Thoracic aorta (tissue), 2 donors: ENCODE measurements at places on chromosomes 6 and 20. TPM values are rescaled to one million over a fixed set of nuclear protein-coding genes. Genes with fewer than 3 reads are reported as not detected.

The HFE gene
- total RNA-seq = 8.7 TPM

DNA sequence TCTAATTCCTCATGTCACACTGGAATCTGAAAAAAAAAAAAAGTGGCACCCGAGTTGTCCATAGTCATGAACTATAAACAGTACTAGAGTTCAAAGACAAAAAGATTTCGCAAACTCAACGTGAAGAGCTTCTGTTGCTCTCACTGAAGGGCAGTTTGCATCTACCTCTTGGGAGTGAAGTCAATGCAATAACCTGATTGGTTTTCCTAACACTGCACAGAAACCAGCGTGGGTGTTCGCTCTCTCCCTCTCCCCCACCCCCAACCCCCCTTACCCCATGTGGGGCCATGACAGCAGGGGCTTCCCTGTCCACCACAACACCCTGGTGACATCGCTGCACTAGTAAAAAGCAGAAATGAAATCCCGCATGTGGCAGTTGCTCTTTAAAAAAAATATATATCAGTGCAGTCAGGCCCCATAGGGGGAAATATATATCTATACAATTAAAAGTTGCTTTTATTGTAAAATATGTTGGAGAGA, 66.9 kb downstream of the GMPR start:
- H3K4me3 ChIP-seq = no peak overlapping the region
- DNase-seq = no peak
- no peak overlapping the region for H3K27ac ChIP-seq
- peaks cover 17% of the 10 kb centered on the region for H3K36me3 ChIP-seq

GRCh38 chr6:71619836-71620235, 266.5 kb upstream of the RIMS1 start:
- no peaks in the 10 kb centered on the region for H3K36me3 ChIP-seq
- DNase-seq = no peak
- no peaks in the 10 kb centered on the region for H3K4me1 ChIP-seq
- H3K4me3 ChIP-seq = no peak overlapping the region

GRCh38 chr20:62997417-62998035, 9.2 kb downstream of the BHLHE23 start:
- no peaks in the 10 kb centered on the region for H3K36me3 ChIP-seq
- no peak overlapping the region for H3K27ac ChIP-seq

The OR2H1 gene
- not detected for total RNA-seq

- DNase-seq = no peak
- no peak overlapping the region for H3K4me3 ChIP-seq
- H3K27me3 ChIP-seq = no peaks in the 10 kb centered on the region
- no peaks in the 10 kb centered on the region for H3K36me3 ChIP-seq
- no peak overlapping the region for H3K27ac ChIP-seq
These were observed 45.6 kb downstream of the TOX2 start for GRCh38 chr20:43960231-43960630.

DNA sequence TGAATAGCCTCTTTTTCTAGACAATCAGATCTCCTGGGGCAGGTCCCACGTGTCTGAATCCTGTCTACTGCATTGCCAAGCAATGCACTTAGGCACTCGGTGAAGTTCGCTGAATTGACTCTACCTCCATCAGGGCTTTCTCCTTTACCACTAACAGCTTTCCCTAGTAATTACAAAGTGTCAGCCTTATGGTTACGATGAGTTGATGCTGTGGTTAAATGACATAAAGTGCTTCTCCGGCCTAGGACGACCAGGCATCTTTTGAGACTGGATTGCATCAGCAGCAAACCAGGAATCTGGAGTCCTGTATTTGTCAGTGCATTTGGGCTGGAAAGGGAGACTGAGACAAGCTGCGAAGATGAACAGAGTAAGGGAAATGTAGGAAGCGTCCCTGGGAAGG, 21.5 kb downstream of the NOX3 start:
- H3K4me3 ChIP-seq = no peak overlapping the region
- no peaks in the 10 kb centered on the region for H3K4me1 ChIP-seq
- DNase-seq = no peak
- H3K27ac ChIP-seq = no peak overlapping the region
- H3K27me3 ChIP-seq = no peaks in the 10 kb centered on the region
- no peaks in the 10 kb centered on the region for H3K36me3 ChIP-seq

DNA sequence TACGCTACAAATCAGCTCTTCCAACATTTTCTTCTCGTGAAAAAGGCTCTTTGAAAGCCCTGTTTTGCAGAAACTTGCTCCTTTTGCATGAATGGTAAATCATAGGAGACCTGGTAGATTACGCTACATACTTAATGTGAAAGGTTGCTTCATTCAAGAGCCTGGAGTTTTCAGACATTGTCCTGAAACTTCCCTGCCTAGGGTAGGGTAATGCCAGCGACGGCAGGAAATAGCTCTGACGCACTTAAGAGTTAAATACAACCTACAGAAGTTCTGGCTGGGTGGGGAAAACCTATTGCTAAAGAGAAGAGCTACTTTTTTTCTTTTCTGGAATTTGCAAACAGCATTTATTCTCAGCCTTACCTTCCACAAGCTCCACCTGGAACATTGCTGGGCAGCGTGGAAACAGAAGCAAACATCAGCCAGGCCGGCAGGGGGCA, 144.5 kb downstream of the LPA start:
- peak overlapping the region; percentile 90 for H3K4me3 ChIP-seq
- H3K36me3 ChIP-seq = no peaks in the 10 kb centered on the region
- H3K27me3 ChIP-seq = no peaks in the 10 kb centered on the region
- H3K27ac ChIP-seq = peak overlapping the region; percentile 75

The SLC13A3 gene
- 3.2 TPM for total RNA-seq

GRCh38 chr6:128252341-128253176, 267.8 kb downstream of the PTPRK start:
- H3K27ac ChIP-seq = no peak overlapping the region
- H3K4me3 ChIP-seq = no peak overlapping the region
- no peaks in the 10 kb centered on the region for H3K4me1 ChIP-seq

- no peak overlapping the region for H3K27ac ChIP-seq
- H3K36me3 ChIP-seq = no peaks in the 10 kb centered on the region
- no peaks in the 10 kb centered on the region for H3K4me1 ChIP-seq
These were observed 1.3 kb upstream of the LRRC1 start for GRCh38 chr6:53793318-53794136.

DNA sequence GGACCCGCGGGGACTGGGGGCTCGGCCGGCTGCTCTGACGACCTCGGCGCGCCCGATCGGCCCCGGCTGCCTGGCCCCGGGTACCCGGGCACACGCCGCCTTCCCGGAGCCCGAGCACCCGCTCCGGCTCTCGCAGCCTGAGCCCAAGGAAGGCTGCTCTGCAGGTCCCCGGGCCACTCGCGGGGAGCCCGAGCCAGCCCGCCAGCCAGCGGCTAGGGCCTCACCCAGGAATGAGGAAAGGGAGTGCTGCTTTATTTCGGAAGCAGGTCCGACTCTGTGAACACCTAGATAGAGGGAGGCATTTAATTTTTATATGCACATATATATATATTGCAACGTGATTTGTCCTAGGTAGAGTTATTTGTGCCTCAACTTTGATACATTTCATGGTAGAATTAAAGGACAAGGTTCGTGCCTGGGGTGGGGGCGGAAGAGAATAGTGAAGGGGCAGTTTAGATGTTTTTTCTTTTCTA, 15.5 kb downstream of the FOXA2 start:
- no peak overlapping the region for H3K4me3 ChIP-seq
- H3K27ac ChIP-seq = no peak overlapping the region
- no peak for DNase-seq
- no peaks in the 10 kb centered on the region for H3K4me1 ChIP-seq
- H3K36me3 ChIP-seq = no peaks in the 10 kb centered on the region

The POU5F1 gene
- total RNA-seq = 4.0 TPM

DNA sequence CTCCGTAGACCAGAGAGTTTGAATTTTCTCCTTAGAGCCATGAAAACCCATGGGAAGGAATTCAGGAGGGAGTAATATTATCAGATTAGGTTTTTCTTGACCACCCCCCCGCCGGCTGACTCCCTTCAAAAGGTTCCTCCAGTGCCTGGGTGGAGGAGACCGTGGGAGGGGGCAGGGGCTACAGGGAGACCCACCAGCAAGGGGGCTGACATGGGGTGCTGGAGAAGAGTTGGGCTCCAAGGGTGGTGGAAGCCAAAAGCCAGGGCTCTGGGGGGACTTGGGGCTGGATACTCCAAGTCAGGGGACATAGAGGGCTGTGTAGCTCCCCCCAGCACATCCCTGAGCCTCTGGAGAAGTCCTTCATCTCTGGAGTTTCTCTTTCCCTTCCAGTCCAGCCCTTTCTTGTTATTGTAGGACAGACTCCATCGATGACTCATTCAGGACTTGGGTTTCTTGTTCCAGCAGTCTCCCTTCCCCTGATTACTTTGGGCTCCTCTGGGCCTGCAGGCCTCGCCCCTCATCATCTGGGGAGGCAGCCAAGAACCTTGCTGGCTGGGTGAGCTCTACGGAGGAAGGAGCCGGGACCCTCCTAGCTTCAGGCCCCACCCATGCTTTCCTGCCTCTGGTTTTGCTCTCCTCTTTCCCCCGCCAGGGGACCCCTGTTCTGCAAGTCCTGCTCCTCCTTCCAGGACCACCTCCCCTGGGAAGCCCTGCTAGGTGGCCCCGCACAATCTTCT, 10.5 kb upstream of the KIAA1755 start:
- H3K36me3 ChIP-seq = no peaks in the 10 kb centered on the region
- peak overlapping the region; percentile 77 for H3K27ac ChIP-seq
- peaks cover 59% of the 10 kb centered on the region for H3K4me1 ChIP-seq
- DNase-seq = peak; percentile 73
